ENCODE measurements at places on chromosomes 13 and 19.

DNA sequence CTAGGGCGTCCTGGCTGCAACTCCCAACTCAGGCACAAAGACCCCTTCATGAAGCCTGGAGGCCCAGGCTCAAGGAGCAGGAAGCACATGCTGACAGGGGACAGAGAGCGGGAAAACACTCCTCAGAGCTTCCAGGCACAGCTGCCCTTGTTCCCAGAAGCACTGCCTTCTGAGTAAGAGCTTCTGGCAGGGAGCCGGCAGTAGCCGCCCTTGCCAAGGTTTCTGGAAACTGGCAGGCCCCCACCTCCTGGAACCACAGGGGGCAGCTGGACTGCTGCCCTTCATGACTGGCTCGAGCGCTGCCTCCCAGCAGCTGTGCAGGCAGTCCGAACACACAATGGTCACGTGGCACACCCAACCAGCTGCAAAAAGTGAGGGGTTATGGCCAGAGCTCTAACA is 33.6 kb upstream of the EPHX3 start:
- no peak for DNase-seq

- no peak for DNase-seq
These were observed at the start of gene MAB21L1 for GRCh38 chr13:35475960-35476943. Gene MAB21L1 (minus strand): TSS chr13:35476689. CDS start chr13:35476138, 551 bp downstream.

GRCh38 chr13:45781553-45782326 is 69.8 kb downstream of the SIAH3 start:
- DNase-seq = no peak

DNA sequence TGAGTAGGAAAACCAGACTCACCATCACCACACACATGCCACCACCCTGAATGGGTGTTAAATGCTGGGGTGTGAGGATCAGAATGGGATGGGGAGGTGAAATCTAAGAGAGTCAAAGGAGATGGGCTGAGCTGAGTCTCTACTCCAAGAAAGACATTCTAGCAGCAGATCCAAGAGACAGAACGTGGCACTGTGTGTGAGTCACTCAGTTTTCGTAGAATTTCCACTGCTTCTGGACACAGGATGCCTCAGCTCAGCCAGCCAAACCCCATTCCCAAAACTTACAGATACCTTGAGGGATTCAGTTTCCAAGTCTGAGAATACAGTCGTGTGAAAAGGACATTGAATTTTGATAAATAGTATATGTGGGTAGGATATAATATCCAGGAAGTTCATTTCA is 7.3 kb upstream of the CYP2A7 start:
- no peak for DNase-seq

GRCh38 chr13:99227909-99228688 is 27.4 kb downstream of the UBAC2 start:
- no peak for DNase-seq

DNA sequence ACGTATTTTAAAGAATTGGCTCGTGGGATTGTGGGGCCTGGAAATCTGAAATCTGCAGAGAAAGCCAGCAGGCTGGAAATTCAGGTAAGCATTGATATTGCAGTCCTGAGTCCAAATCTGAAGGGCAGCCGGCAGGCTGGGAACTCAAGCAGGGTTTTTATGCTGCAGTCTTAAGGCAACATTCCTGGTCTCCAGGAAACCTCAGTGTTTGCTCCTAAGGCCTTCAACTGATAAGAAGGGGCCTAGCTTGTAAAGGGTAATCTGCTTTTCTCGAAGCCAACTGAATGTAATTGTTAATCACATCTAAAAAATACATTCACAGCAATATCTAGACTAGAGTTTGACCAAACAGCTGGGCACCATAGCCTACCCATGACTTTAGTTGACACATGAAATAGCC is 154.4 kb downstream of the EFNB2 start:
- DNase-seq = no peak

DNA sequence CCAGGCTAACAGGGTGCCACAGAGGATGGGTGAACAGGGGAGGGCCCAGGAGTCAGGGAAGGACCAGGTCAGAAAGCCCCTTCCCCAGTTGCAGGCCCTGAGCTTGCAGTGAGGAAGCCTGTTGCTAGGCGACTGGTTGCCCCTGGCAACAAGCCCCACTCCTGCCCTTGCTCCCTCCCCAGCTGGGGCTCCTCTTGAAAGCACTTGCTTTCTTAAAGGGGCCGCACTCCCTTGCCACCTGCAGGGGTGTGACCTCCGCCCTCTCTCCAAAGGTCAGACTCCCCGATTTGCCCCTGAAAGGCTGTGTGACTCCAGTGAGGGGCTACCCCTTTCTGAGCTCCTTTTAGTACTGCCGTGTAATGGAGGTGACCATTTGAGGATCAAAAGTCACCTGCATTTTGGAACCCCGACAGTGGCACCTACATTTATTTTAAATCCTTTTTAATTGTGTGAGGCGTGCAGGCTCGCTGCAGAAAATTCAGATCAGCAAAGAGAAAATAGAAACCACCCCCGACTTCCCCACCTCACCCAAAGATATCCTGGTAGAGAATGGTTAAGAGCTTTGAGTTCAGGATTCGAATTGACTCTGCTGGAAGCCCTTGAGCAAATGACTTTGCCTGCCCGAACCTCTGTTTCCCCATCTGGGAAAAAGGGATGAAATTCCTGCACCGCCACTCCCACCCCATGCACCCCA is 4.8 kb downstream of the FCHO1 start:
- no peak for DNase-seq

DNA sequence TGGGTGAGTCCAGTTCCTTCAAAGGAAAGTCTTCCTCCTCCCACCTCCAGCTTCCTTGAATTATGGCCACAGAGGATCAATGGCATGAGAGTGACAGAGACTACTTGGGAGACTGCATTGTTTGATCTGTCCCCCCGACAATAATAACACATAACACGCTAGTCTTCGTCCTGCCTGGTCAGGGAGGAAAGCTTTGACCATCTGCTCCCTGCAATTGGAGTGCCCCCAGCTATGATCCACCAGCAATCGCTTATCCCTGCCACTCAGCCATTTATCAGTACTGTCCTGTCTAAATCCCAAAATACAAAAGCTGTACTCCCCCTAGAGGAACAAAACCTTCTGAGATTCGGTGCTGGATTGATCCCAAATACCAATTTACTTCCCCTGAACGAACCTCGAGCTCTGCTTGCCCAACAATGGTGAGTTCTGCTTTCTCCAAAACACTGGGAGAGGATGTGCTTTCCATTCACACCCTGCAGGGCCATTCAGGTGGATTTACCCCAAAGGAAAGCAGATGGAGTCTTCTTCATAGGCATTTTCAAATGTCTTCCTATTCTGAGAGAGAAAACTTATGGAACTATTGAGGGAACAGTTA is 466.7 kb downstream of the TSHZ3 start:
- no peak for DNase-seq

GRCh38 chr13:26973946-26974345 is 197.7 kb downstream of the USP12 start:
- DNase-seq = no peak
